ENCODE measurements at places on chromosomes 2 and 18.

- DNase-seq = no peak
These were observed 182.5 kb downstream of the TMX3 start for GRCh38 chr18:68532328-68532885.

DNA sequence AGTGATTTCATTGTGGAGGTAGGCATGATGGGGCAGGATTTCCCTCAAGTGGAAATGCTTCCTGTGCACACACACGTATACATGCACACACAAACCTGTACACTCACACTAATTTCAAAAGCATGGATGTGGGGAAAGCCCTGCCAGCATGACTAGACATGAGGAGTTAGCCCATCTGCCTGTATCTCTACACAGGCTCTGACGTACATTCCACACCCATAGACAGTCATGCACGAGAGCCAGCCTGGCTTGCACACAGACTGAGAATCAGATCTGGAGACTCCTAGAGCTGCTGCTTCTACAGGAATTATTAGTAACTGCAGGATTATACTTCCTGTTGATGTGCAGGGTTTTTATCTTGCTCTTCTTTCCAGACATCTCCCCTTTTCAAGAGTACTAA lies 27.3 kb upstream of the NFU1 start:
- no peak for DNase-seq

DNA sequence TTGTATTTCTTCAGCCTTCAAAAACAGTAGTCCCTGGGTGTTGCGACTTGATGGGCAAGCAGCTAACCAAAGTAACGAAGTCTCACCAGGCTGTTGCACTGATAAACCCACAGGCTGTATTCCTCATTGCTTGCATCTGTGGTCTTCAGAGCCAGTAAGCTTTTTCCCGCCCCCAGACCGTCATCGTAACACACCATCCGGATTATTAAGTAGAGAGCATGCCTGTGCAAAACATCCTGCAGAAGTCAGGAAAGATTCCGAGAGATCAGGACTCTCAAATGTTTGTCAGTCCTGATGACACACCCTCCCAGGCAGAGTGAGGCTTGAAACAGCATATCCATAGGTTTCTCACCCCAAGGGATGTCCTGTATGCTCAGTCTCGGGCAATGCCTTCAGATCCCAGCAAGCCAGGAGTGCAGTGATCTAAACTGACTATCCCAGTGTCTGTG lies 15.9 kb downstream of the ITGB1BP1 start:
- DNase-seq = no peak

DNA sequence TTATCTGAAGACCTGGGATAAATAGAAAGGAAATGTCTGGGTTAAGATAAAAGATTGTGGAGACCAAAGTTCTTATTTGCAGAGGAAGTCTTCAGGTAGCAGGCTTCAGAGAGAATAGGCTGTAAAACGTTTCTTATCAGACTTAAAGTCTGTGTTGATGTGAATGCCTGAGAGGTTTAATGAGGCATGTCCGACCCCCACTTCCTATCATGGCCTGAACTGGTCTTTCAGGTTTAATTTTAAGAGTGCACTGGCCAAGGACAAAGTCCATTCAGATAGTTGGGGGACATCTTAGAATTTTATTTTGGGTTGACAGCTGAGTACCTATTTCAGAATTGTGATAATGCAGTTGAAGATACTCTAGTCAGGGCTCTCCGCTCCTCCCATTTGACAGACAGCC lies 92.1 kb downstream of the ATL2 start:
- no peak for DNase-seq

- no peak for DNase-seq
These were observed 54.3 kb downstream of the RAB10 start for GRCh38 chr2:26088038-26088643.

DNA sequence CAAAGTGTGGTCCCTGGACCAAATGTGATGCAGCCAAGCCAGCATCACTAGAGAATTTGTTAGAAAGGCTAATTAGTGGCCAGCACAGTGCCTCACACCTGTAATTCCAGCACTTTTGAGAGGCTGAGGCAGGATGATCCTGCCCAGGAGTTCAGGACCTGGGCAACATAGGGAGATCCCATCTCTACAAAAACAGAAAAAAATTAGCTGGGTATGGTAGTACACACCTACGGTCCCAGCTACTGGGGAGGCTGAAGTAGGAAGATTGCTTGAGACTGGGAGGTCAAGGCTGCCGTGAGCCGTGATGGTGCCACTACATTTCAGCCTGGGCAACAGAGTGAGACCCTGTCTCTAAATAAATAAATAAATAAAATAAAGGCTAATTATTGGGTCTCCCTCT lies 69.9 kb upstream of the FZD5 start:
- no peak for DNase-seq

GRCh38 chr2:239326831-239327535 lies 73.8 kb downstream of the HDAC4 start:
- peak; percentile 61 for DNase-seq

- DNase-seq = no peak
These were observed 112.7 kb downstream of the XRCC5 start for GRCh38 chr2:216221811-216222210.

GRCh38 chr2:224359569-224359968 lies 42.3 kb downstream of the FAM124B start:
- no peak for DNase-seq

DNA sequence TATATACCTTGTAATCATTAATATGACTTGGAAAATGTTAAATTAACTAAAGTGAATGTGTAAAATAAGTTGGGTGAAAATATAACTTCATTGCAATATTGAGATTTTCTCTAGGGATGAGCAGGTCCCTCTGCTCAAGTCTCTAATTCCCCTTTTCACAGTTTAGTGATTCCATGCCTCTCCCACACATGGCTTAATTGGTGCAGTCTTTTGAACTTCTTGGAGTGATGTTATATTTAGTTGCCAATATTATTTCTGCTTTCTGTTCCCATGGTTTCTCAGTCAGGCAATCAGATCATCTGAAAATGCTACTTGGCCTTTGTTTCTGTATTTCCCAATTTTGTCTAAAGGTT lies 233.7 kb upstream of the SPOPL start:
- DNase-seq = no peak

DNA sequence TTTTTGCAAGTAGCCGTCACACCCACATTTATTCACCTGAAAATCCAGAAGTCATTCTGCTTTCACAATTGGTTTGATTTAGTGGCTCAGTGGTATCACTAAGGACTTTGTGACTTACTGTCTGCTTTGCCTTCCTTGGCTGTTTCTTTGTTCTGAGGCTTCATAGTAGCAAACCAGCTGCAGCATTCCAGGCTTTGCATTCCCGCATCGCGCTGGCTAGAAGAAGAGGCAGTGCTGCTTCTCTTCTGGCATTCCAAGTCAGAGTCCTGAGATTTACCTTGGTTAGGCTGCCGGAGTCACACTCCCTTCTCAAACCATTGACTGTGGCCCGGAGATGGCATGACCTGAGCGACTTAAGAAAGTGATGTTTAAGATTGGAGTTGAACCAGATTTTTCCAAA lies 35.1 kb downstream of the MYO1B start:
- no peak for DNase-seq
